Activated B cell treated with CpG ODN at 0.5 μM for 24 hours (primary cell): ENCODE measurements at places on chromosomes 16 and 17. TPM values are rescaled to one million over a fixed set of nuclear protein-coding genes. Genes with fewer than 3 reads are reported as not detected.

DNA sequence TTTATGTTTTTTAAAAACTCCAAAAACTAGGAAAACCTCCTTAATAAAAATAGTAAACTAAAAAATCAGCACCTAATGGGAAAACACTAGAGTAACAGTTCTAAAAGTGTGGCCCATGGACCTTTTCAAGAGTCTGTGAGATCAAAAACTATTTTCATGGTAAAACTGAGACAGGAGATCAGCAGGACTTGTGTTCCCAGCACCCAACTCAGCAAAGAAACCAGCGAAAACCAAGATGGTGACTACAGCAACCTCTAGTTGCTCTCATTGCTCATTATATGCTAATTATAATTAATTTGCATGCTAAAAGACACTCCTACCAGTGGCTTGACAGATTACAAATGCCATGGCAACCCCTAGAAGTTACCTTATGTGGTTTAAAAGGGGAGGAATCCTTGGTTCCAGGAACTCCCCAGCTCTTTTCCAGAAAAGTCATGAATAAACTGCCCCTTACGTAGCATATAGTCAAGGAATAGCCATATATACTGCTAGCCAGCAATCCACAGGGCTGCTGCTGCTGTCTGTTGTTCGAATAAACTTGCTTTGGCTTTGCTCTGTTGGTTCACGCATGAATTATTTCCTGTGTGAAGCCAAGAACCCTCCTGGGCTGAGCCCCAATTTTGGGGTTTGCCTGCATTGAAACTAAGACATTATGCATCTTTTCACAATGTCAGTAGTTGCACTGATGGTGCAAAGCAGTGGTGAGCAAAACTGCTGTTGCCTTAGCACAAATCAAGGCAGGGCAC lies 12.4 kb downstream of the CMTR2 start:
- DNase-seq, result no peak

DNA sequence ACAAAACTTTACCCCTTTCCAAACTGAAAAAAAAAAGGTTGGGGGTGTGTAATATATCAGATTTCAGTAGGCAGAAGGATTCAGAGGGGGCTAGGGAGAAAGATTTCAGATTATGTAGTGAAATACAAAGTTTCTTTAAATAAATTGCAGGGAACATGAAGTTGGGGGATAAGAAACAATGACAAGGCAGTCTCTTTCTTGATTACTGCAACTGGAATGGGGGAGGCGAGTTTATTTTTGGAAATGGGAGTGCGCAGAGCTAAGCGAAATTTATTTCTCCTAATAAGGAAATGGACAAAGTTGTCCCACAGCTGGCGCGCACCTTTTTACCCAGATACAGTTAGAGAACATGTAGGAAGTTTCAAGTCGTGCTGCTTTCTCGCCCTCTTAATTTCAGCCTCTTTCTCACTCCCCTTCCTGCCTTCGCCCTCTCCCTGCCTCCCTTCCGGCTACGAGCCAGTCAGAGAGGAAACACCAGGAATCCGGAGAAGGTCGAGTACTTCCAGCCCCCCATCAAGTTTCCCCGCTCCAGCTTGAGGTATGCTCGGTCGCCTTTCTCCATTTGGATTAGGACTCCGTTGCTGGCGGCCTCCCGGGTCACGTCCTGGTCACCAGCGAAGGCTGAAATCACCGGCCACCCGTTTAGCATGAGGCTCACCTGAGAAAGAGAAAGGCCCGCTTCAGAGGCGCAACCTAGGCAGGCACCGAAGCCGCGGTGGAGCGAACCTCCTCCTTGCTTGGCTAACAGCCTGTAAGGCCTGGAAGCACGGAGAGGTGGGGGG lies 2.5 kb downstream of the CBLN1 start:
- DNase-seq, result no peak

HP gene
- total RNA-seq, result not detected in 2 replicates

TMEM208 gene
- 37.1 and 41.3 TPM in 2 replicates for total RNA-seq

BCL6B gene
- total RNA-seq, result 0.31 and 0.88 TPM in 2 replicates
